T-cell (primary cell): ENCODE measurements at places on chromosomes 11 and 22.
A peak's percentile ranks its signal among the peaks of the same experiment; 100 is the strongest.

DNA sequence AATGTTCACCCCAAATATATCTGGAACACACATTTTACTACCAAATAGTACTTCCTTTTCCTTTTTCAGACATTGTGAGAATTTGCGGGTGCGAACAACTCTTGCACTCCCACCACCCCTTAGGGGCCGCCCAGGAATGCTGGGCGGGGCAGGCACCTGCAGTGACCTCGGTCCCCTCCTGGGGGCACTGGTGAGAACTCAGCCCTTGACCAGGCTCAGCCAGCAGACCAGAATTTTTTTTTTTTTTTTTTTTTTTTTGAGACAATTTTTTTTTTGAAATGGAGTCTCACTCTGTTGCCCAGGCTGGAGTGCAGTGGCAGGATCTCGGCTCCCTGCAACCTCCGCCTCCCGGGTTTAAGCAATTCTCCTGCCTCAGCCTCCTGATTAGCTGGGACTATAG lies 75.8 kb downstream of the ARHGAP8 start:
- DNase-seq = no peak

DNA sequence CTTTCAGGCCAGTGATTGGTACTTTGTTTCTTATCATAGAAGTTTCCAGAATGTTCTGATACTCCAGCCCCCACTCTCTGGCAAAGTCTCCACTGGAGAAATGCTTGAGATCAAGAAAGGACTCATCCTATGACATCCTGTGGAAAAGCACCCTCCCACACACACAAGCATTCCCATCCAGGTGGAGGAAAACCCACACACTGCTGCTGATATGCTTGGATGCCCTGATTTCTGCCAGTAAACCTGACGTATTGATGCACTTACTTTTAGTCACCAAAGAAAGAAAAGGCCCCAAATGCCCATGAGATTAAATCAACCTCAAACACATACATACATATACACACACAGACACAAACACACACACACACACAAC lies 9.2 kb upstream of the SLC5A12 start:
- DNase-seq = no peak

DNA sequence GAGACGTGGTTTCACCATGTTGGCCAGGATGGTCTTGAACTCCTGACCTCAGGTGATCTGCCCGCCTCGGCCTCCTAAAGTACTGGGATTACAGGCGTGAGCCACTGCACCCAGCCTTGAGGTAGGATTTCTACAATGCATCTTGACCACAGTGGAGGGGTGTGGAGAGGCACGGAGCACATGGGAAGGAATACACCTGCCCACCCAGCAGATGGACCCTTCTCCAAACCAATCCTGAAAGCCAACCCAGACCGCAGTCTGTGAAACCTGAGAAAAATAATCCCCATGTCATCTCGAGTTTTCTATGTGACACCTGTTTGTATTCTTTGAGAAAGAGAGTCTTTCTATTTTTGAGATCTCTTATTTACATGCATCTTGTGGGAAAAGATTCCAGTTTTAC lies 32.5 kb downstream of the LGR4 start:
- DNase-seq = no peak

GRCh38 chr11:3022300-3022967 lies 30.3 kb upstream of the NAP1L4 start:
- DNase-seq = no peak

DNA sequence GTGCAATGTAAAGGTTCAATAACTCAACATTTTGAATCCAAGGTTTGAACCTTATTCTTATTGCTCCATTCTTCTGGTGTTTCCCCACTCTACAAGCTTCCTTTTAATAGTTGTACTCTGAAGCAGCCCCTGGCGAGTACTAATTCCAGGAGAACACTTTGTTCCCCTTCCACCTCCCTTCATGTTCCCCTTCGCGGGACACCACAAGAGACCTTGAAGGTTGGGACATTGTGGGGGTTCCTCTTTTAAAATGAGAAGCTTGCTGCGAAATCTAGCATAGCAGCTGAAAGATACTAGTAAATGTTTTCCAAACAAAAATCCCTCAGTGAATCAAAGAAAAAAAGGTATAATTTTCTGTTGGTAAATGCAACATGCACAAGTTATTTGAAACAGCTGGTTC lies 626.3 kb upstream of the LRRC4C start:
- no peak for DNase-seq

DNA sequence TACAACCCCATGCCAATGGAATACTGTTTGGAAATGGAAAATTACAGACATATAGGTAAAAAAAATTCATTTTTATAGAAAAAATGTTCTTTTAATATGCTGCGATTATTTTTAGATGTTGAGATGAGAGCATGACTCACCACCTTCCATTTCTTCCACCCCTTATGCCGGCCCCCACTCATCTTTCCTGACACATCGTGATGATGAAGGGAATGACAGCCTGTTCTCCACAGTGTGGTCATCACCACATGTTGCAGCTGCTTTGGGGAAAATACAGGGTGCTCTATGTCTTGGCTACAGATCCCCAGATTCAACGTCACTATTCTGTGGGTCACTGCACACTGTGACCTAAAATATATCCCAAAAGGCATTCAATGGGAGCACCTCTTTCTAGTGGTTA lies 916.2 kb downstream of the METTL15 start:
- DNase-seq = no peak

DNA sequence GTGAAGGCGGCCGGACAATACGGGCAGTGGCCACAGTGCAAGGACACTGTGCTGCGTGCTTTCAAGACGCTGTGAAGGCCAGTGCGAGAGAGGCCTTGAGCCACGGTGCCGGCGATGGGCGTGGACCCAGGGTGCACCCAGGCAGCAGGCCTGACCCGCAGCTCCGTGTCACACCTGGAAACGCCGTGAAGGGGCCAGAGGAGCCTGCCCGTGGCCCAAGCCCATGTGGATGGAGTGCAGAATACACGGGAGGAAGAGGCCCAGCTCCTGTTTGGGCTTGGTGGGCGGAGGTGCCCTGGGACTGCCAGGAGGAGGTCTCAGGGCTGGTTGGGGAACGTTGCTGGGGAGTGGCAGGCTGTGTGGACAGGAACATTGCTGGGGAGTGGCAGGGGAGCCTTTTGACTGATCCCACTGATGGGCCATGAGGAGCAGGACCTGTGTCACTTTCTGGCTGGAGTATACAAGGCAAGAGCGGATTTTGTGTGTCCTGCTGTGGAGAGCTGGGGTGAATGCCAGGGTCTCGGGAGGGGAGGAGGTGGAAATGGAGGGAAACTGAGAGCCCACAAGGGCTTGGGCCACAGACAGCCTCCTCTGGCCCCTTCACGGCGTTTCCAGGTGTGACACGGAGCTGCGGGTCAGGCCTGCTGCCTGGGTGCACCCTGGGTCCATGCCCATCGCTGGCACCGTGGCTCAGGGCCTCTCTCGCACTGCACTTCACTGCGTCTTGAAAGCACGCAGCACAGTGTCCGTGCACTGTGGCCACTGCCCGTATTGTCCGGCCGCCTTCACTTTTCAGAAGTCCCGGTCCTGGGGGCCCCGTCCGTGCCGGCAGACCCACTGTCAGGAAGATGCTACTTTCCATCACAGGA lies 925.4 kb downstream of the BRD1 start:
- no peak for DNase-seq

DNA sequence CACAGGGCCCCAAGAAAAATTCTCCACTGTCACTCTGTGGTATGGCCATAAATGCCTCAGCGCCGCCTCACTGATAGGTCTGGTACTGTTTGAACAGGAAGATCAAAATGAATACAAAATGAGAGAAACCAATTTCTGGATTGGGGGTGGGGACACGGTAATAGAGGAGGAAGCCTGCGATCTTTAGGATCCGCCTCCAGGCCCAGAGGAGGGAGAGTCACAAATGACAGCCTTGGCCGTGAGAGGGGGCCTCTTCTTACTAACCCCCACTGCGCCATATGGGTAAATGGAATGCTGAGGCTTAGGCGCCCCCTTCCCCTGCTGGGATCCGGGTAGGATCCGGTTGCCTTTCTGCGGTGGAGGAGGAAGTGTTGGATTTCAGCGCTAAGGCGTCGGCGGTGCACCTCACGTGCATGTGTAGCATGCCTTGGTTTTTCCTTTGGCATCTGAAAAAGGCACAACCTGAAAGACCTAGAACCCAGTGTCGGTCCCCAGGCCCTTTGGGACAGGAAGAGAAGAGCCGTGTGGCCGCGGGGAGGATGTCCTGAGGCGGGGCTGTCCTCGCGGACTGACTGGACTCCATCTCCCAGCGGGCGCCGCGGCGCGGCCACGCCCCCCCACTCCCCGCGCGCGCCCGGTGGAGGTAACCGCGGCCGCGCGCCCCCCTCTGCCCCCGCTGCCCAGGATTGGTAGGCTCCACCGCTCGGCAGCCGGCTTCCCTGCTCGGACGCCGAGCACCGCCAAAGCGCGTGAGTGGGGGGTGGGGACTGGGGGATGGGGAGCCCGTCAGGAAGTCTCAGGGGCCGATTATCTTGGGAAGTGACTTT lies 718 bp upstream of the MADD start:
- DNase-seq = peak; percentile 87

- DNase-seq = no peak
Measured at GRCh38 chr11:96187822-96188221, 155.2 kb downstream of the MAML2 start.

DNA sequence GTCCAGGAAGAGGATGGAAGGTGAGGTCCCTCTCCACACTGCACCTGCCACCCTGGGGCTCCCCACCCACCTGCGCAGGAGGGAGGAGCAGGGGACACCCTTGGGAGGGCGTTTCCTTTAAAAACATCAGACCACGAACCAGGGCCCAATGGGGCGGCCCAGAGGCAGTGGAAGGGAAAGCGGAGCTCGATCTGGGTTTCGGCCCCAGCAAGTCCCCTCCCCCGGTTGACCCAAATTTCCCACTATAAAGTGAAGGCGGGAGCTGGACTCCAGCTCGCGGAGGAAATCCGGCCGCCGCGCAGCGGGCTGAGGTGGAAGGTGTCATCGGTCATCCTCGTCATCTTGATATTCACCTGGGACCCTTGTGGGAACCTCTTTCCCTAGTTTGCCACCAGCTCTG lies 99.3 kb downstream of the WNT7B start:
- no peak for DNase-seq
